AG10803 (cell line): ENCODE measurements at places on chromosomes 6 and 20.
A peak's percentile ranks its signal among the peaks of the same experiment; 100 is the strongest.

DNA sequence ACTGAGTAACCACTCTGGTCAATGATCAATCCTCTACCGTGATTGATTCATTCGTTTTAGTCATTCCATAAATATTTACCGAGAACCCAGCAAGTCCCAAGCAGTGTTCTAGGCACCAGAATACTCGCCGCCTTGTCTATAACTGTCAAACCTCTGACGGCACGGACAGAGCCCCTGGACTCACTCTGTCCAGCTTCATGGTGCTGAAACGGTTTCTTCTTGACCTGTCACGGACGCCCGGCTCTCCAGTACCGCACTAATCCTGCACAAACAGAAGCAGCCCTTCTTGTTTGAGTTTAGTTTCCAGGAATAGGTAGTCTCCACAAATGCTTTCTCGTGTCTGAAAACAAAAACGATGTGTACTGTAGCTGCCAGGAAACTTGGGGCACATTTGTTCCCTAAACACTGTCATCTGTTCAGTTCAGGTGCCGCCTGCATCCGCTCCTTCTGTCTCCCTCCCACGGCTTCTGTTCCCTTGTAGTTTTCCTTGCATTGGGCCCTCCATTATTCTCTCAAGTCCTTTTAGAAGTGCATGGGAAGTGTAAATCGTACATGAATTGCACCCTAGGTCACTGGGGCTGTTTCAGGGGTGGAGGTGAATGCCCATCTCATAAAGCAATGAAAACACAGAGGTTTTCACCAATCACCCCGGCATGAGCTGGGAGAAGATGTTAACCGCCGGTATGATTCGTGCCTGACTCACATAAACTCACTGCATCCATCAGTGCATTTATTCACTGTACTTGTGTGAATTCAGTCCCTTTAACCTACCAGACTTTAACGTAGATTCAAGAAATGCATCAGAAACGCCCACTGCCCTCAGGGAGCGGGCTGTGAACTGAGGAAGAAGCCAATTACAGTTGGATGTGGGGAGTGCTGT is 209.3 kb upstream of the CDH4 start:
- no peak for DNase-seq

- no peak for DNase-seq
Observed at GRCh38 chr6:37426058-37426944, 6.7 kb upstream of the CMTR1 start.

- no peak for DNase-seq
Observed at GRCh38 chr6:148972481-148972880, 225.7 kb downstream of the UST start.

DNA sequence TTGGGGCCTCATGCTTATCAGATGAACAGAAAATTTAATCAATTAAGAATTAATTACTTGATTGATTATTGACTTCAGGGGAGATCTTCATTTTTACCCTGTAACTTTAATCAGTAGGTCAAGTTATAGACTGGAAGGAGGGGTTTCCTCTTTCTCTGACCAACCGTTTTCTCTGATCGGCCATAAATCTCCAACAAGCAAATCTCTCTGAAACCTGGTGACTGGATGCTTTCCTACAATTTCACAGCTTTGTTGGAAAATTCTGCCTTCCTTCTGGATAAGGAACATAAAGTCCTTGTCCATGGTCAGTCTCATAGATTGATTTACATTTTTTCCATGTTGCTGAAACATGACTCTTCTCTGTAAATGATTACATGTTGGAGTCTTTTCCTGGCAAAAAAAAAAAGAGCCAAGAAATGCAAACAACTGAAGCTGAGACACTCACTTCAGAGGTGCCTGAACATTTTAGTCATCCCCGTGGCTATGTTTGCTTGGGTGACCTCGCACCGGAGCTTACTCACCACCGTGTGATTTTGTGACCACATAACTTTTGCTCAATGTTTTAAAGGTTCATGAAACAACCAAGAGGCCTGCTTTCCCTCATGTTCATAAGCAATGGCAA is 31.0 kb downstream of the IRF4 start:
- DNase-seq = peak; percentile 76

DNA sequence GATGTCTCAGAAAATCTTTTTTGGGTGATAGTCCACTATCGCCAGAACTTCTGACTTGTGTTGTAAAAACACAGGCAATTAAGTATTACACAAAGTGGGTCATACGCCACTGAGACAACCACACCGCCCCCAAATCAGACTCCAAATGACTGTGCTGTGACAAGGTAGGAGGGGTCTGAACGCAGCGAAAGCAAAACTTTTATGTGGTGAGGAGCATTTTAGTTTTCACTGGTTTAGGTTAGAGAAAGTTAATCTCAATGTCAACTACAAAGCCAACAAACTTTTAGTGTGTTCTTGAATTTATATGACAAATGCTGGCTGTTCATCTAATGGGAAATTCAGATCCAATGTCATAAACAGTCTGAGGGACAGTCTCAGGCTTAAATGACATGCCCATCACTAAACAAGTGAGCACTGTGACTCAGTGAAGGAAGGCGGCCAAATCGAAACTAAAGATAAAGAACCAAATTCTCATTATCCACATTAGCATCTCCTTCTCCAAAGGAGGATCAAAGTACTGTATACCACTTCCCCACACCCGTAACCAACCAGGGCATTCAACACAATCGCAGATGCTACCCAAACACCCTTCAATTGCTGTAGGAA is 186.7 kb downstream of the GJA10 start:
- DNase-seq = no peak
